AG04449 (cell line): ENCODE measurements at places on chromosomes 2 and 18.

DNA sequence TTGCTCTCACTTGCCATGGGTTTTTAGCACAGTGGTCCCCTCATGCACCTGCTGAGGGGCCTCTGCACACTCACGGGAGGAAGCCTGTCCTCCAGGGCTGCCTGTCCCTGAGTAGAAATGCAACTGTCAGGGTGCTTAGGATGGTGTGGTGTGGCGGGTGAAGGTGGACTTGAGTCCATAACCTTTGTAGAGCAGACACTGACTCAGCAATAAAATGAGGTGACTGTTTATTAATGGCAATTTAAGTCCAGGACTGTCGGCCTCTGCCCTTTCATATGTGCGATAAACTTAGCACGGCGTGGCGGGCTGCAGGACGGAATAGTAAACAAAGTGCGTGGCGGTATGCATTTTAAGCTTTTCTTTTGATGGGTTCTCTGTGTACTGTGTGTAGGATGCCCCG lies 188.2 kb downstream of the LDLRAD4 start:
- no peak for DNase-seq

- DNase-seq, result no peak
These were observed 77.8 kb downstream of the SOCS6 start for GRCh38 chr18:70366670-70367069.

- DNase-seq, result no peak
These were observed 31.1 kb downstream of the NCOA1 start for GRCh38 chr2:24521975-24522639.

DNA sequence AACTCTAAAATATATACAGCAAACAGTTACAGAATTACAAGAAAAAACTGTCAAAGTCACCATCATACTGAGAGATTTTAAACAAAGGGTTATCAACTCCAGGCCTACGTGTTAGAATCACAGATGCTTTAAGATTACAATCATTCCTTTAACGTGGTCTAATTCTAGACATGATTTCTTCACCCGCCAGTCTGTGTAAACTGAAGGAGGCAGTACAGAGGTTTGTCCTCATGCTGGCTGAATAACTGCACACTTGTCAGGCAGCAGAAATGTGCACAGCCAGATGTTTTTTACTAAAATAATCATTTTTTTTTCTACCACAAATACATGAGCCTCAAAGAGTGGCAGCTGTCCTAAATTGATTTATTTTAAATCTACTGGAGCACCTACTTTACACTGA lies 15.5 kb upstream of the NEURL3 start:
- no peak for DNase-seq

DNA sequence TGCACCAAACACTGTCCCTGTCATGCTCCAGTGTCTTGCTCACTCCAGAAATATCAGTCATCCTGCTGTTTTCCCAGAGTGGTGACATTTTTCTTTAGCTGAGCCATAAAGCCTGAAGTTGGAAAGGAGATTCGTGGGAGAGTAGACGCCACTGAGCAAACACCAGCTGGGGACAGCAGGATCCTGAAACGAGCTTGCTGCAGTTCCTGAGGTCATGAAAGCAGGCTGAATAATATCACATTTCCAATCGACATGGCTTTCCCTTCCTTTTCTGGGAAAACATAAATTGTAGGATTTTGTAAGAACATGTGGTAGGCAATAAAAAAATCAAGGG lies 276.4 kb downstream of the CDCA7 start:
- no peak for DNase-seq

DNA sequence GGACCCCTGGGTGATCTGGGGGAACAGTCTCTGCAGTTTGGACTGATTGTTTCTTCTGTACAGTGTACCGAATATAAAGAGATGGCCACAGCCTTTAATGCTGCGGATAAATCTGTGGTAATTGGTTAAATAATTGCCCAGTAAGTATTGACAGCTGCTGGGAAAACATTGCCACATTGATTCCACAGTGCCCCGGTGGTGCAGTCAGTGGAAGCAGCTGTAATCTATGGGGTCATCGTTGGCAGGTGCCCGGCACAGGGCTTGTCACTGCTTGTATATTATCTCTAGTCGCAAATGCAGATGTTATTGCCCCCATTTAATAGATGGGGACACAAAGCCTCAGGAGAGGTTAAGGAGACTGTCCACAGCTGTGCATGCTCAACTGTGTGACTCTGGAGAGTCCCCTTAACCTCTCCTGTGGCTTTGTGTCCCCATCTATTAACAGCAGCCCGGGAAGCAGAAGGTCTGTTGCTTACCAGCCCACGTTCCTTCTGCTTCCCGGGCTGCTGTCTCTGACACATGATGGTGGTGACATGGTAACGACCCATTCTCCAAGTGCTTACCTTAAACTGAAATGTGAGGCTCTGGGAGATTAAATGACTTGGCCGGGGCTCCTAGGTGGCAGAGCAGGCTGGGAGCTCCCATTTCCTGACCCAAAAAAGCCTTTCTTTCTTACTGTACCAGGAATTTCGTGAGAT lies 76.9 kb downstream of the NCK2 start:
- no peak for DNase-seq

DNA sequence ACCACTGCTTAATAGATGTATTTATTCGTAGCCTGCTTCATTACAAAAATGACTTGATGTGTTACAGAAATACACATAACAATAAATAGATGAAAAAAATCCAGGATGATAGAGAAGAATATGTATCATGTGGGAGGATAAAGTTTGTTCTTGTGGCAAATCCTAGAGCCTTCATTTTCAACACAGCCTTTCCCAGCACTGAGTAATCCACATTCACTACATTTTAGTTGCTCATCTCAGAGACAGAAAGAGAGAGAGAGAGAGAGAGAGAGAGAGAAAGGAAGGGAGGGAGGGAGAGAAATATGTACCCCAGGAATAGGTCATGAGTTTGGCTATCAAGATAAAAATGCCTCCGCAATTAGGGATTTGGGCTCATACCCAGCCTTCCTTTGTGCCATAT lies 144.3 kb downstream of the RBMS1 start:
- DNase-seq, result no peak

DNA sequence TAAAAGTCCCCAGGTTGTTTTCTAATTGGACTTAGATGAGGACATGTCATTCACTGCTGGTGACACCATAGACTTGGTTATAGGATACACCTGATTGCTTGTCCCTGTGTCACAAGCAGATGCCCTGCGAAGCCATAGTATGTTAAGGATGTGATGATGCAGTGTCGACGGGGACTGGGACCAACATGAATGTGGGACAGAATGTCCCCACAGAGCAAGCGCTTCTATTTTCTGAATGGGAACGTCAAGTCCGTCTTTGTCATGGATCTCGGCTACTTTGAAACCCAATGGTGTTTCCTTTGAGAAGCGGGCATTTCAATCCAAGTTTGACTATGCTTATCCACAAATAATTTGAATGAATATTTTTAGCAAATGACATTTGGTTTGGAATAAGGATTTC lies 2.1 kb downstream of the GCG start:
- no peak for DNase-seq

DNA sequence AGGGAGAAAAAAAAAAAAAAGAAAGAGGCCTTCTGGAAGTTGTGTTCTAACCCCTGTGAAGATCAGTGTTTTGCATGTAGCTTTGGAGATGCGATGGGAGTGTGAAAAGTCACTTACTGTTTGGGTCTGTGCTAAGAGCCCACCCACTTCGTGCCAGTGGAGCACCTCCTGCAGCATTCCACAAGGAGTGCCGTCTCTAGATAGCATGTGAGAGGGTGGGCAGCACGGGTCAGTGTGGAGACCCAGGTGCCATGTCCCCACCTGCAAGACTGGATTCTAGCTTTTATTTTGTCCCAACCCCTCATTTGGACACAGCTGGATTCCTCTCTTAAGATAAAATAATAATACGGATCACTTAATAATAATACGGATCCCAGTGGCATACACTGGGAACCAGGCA lies 12.5 kb upstream of the TMEM185B start:
- DNase-seq, result no peak

DNA sequence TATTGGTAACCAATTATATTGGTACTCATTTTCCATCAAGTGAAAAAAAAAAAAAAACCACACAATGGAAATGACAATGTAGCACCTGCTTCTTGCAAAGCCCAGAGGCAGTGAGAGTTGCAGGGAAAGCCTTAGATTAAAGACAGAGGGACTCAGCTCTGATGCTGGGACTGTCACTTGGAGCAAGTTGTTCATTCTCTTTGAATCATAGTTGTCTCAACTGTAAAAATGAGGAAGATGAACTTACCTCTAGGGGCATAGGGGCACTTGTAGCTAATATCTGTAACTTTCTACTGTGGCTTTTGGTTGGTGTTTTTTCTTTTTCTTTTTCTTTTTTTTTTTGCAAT lies 81.4 kb upstream of the LPIN2 start:
- no peak for DNase-seq

- DNase-seq, result no peak
These were observed 176.8 kb downstream of the LOXHD1 start for GRCh38 chr18:46480226-46480625.

DNA sequence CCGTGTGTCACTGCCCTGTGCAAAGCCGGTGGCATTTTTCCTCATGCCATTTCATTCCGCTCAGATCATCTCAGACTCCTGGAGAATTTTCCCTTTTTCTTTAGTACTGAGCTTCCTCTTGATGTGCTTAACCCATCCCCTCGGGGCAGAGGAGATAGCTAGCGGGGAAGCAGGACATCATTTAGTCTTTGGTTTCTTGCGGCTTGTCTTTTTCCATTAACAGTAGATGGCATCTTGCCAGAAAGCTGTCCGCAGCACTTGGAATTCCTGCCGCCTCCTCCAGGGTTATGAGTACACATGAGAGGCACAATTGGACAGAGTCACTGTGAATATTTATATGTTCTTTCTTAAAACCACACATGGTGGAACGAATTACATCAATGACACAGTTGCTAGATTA lies 226.6 kb downstream of the ALPK2 start:
- DNase-seq, result no peak

DNA sequence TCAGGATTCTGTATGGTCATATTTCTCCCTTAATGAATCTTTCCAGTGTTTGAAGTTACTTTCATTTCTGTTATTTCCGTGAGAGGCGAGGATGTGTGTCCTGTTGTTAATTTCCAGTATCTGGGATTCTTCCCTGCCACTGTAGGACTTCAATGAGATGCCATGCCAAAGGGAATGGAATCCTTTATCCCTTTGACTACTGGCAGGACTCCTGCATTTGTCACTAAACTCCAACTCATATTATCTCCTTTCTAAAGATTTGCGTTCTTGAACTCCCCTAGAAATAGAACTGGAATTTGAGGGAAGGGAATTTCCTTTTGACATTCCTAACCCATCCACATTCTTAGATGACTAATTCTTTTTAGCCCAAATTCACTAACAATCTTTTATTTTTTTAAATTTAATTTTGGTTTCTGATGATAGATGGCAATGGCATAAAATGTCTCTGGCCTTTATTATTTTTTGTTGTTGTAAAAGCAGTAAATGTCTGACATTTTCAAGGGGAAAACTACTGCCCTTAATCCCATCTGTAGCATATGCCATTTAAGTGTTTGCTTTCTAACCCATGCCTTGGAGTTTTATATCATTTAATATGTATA lies 87.8 kb upstream of the EML6 start:
- DNase-seq, result no peak

DNA sequence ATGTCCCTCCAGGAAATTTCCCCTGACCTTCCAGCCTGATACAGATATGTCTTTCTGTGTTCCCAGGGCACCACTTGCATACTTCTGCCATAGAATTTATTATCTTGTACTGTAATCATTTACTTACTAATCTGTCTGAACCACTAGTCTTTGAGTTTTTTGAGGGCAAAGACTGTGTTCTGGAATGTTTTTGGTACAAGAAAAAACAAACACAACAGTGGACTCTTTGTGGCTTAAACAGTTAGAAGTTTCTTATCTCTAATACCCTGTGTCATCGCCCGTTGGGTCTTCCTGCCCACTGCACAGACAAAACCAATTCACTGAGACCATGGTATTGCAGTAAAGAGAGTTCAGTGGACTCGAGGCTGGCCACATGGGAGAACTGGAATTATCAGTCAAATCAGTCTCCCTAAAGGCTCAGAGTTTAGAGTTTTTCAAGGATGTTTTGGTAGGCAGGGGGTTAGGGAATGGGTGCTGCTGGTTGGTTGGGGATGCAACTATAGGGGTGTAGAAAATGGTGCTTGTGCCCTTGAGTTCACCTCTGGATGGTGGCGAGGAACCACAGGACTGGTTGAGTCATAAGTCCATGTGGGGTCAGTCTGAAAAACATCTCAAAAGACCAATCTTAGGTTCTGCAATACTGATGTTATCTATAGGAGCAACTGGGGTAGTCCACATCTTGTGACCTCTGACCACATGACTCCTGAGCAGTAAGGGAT lies 20.3 kb downstream of the RALB start:
- DNase-seq, result no peak

GRCh38 chr2:36356990-36357846 lies 1.6 kb downstream of the CRIM1 start:
- DNase-seq, result no peak

DNA sequence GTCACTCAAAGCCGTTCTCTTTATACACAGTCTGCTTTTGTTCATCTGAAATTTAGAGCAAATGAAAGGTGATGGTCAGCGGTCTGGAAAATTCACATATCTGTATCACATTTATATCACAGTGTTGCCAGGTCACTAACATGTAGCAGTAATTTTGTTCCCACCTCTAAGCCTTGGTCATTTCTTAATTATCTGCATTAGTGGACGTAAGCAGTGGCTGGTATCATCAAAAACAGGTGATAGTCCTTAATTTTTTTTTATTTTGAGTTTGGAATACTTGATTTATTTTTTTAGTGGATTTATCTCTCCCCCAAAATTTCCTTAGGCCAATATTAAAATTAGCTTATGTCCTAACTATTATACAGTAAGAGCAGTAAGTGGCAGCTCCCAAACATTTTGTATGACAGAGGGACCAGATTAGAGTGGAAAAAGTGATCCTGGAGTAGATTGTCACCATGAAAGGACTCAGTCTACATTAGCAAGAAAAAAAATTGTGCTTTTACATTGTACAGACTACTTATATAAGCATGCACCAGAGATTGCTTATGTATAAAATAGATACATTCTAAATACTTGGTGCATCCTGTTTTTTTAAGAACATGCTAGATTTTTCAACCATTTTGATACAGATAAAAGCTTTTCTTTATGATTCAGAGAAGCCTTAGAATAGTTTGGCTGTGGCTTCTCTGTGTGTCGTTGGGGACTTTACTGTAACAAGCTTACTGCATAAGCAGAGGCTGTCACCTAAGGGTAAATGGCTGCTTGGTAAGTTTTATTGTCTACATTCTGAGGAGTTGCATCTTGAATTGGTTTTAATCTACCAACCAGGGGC lies 65.0 kb downstream of the MAPRE2 start:
- DNase-seq, result no peak

DNA sequence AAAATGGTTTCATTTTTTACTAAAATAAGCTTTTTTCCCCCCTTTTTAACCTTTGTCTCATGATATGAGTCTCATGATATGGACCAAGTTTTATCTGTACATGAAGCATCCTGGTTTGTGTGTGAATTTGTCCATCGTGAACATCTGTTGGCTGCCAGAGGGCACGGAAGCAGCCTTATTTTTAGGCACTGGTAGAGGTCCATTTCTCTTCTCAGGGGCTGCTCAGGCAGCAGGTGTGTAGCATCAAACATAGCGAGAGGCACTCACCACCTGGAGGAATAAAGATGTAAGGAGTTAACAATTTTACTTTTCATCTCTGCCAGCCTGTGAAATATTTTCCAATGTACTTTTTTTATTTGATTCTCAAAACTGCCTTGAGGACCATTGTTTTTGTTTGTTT lies 134.5 kb downstream of the RHBDD1 start:
- no peak for DNase-seq

- DNase-seq, result no peak
These were observed 67.9 kb downstream of the NCAPH start for GRCh38 chr2:96403481-96403880.

GRCh38 chr2:33529771-33530481 lies 53.5 kb downstream of the RASGRP3 start:
- peak; percentile 95 for DNase-seq
